C1 segment of cervical spinal cord (tissue), 14 donors: ENCODE measurements at places on chromosomes 4 and X.

- DNase-seq: no peak
These were observed 4.0 kb downstream of the CDKN2AIP start for GRCh38 chr4:183448436-183448835.

GRCh38 chr4:48295116-48295515 is 25.5 kb upstream of the TEC start:
- DNase-seq: no peak

DNA sequence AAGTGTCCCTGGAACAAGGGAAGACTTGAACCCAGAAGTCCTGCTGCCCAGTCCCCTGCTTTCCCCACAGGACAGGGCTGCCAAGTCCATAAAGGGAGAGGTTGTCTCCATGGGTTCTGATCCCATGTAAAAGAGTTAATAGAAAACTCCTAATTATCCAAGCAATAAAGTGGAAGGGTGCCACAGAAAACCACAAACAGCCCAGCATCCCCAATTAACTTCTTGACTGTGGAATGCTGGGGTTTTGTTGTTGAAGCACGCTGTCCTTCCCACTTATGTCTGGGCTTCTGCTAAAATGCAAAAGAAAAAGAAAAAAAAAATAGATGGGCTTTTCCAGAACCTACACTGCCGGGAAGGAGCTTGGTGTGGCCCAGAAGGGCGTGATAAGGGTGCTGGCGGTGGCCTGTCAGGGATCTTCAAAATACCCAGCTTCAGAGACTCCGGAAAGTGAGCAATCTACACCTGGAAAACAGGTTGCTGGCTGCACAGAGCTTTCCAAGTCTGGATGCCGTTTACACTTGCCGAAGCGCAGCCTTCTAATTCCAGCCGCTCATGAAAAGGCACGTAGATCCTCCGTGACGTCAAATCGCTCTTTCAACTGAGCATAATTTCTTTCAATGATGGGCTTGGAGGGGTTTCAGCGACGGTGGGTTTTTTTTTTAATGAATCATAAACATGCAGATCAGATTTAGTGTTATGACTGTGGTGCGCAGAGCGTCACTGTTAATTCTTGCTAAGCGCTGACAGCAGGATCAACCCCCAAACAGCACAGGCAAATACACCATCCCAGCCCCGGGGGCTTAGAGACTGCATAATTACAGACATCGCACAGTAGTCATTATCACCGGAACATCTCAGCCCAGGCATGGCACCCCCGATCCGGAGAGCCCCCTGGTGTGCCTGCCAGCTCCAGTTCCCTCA is 197.6 kb downstream of the BCOR start:
- DNase-seq: no peak

DNA sequence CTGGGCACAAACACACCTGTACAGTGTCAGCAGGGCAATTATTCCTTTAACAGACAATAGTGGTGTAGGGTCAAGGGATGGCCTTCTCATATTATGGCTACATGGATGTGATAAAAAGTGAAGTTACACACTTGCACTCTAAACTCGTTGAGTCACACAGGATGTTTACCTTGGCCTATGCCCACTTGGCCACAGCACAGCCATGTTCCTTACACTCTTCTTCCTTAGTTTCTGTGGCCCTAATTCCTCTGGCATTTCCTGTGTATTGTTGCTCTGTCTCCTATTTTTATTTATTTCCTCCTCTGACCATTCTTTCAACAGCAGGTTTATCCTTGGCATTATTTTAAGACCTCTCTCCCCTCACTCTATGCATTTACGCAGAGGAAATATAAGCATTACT is 86.8 kb upstream of the NPFFR2 start:
- DNase-seq: no peak

DNA sequence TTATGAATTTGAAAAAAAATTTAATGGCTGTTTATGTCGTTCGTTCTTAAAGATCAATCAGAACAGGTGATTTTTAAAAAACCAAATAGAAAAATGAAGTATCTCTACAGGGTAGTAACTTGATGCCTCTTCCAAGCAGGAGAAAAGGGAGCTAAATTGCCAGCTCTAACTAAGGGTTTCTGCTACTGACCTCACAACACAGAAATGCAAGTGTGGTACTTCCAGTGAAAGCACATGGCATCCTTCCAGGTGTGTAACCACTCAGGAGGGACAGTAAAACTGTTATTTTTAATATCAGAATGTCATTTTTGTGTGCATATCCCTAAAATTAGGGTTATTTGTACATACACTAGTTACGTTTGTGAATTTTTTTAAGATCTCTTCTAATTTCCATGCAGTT is 116.8 kb upstream of the ZCCHC13 start:
- no peak for DNase-seq

DNA sequence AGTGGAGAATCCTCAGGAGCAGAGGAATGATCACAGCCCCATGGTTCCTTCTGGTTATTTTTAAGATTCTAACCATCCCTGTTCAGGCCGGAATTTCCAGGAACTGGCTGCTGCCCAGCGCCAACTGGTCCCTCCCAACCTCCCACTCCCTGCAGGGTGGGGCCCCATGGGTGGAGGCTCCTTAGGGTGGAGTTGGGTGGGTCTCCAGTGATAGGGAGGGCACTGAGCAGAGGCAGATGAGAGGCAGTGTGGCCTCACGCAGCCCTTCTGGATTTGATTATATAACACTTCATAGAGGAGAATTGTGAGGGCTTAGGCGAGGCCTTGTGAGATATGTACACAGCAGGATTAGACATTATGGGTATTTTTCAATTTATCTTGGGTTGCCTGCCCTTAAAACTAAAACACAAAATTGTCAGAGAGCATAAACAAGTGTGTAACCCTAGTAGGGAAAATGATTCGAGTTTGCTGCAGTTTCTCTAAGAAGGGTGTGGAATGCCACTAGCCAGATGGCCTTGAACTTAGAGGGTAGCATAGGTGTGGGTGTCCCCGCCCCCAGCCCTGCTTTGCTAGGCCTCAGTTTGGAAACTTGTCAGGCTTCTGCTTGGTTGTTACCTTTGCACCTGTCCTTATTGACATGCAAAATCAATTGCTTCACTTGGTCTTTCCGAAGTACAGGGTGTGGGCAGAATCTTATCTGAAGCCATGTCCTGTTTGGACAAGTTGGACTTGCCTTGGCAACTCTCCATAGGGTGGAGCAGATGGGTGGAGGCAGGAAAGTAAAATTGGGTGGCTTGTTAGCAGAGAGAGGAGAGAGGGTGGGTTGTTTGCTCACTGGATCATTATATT is 9.4 kb downstream of the KLF3 start:
- DNase-seq: no peak

- no peak for DNase-seq
These were observed 46.2 kb downstream of the TIGD2 start for GRCh38 chr4:89157488-89158024.

- no peak for DNase-seq
These were observed 195.5 kb downstream of the ZNF330 start for GRCh38 chr4:141416219-141416618.

GRCh38 chr4:94488670-94489069 is 36.9 kb downstream of the PDLIM5 start:
- no peak for DNase-seq

GRCh38 chrX:68989865-68990606 is 161.2 kb downstream of the EFNB1 start:
- DNase-seq: no peak

GRCh38 chr4:110415478-110415877 is 60.5 kb upstream of the ENPEP start:
- DNase-seq: no peak
